Pulmonary artery endothelial cell (primary cell): ENCODE measurements at places on chromosomes 4 and X.
A peak's percentile ranks its signal among the peaks of the same experiment; 100 is the strongest.

DNA sequence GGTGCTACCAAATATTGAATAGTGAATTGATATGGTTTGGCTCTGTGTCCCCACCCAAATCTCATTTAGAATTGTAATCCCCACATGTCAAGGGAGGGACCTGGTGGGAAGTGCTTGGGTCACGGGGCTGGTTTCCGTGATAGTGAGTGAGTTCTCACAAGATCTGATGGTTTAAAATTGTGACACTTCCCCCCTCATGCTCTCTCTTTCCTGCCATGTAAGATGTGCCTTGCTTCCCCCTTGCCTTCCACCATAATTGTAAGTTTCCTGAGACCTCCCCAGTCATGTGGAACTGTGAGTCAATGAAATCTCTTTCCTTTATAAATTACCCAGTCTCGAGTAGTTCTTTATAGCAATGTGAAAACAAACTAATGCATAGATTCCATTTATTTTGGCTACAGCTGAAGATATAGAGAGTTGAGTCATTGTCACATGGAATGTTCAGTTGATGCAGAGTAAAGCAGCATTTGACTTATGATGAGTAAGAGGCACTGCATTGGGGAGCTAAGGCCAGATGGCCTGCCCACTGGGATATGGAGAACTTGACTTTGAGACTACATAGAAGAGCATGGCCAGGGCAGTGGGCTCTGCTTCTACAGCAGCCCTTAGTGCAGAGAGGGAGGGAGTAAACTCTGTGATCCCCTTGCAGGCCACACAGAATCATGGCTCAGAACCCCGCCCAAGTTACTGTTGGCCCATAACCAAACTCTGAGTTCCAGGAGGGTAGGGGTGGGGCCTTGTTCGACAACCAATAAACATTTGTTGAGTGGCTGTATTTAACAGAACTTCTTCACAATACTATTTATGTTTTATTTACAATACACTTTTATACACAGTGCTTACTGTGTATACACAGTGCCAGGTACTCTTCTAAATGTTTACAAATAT lies 34.2 kb downstream of the RAI2 start:
- DNase-seq, result no peak

- DNase-seq, result no peak
Observed at GRCh38 chrX:133868682-133869081, 116.7 kb downstream of the GPC3 start.

GRCh38 chr4:101299021-101299420 lies 48.3 kb downstream of the PPP3CA start:
- DNase-seq, result no peak

GRCh38 chrX:145532176-145532780 lies 285.0 kb downstream of the SPANXN1 start:
- DNase-seq, result no peak

- DNase-seq, result no peak
Observed at GRCh38 chr4:94595880-94596483, 144.2 kb downstream of the PDLIM5 start.

- no peak for DNase-seq
Observed at GRCh38 chr4:64503416-64503815, 94.2 kb upstream of the TECRL start.

- no peak for DNase-seq
Observed at GRCh38 chrX:55648434-55648833, 25.2 kb downstream of the FOXR2 start.

GRCh38 chr4:146507632-146508031 lies 14.1 kb downstream of the SLC10A7 start:
- DNase-seq, result no peak

DNA sequence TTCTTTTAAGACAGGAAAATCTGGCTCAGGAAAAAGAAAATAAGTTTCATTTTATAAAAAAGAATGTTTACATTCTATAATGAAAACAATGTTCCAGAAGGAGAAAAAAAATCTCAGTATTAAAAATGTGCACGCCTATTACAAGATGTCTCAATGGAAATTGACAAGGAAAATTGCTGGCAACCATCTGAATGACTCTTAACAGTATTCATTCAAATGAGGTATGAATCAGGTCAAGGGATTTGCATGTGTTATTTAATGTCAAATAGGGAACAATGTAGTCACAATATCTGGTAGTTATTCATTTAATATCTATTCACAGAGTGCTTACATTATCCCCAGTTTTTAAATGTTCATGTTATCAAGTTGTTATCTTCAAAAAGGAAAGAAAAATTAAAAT lies 208.4 kb upstream of the TRAM1L1 start:
- no peak for DNase-seq

DNA sequence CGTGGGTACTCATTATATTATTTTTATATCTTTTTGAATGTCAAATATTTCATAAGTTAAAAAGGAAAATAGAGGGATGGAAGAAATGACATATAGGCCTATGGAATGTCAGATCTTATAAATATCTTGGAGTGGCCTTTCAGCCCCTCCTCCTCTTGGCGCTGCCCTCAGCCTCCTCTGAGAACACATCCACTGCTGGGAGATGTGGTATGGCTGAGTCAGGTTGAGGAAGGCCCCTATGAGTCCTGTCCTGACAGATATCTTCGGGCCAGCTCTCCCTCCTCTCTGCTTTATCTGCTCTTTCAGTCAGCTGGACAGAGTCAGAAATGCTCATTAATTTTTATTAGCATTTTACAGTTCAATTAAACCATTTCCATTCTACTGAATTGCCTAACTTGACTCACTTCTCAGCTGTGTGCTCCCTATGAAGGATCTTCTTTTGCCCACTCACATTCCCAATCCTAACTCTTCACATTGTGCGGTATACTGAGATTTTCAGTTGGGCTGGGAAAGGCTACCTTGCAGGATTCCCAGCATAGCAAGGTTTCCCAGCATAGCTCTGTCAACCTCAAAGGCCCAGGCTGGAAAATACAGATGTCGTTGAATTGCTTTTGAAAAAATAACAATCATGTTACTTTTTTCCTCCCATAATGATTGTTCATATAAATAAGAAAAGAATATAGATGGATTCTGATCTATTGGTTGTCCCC lies 128.0 kb downstream of the ARHGEF9 start:
- DNase-seq, result no peak

DNA sequence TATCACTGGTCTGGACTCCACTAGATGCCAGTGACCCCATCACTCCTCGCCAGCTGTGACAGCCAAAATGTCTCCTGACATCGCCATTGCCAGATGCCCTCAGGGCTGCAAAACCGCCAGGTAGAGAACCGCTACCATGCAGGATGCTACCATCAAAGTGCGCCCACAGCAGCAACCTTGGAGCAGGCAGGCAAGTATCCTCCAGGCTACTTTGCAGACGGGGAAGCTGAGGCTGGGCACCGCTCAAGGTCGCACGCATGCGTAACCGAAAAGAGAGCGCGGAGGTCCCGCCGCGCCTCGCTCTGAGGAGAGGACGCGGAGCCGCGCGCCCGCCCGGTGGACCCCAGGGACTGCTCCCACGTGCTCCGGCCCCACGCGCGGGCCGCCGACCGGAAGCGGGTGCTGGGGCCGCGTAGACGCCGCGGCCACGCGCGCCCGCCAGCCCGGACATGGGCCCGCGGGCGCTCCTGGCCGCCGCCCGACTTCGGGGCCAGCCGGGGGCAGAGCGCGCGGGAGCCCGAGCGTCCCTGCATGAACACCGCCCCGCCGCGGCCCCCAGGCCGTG lies at the start of gene STS:
TSS of gene STS (plus strand) at position 300 of the 565 bp plus-strand sequence. CDS start 105,488 bp downstream, outside the sequence.
- DNase-seq, result no peak

DNA sequence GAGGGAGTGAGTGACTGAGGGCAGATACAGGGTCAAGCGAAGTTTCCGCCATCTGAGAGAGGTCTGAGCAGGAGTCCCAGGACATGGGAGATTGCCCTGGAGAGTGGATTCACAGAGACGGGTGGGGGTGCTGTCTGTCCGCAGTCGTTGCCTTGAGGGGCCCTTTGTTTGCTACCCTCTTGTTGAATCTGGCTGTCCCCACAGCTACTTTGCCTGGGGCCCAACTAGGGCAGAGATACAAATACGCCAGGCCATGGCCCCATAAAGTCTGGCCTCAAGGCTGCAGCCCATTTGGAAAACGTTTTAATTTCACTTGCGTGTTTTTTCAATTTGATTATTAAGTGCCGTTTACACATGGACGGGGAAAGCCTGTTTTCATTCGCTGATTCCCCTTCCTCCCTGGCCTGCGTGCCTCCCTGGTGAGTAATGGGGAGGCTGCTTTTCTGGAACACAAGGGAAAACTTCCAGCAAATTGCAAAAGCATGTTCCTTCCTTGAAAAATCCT lies 134.4 kb downstream of the SMIM20 start:
- peak; percentile 45 for DNase-seq

- no peak for DNase-seq
Observed at GRCh38 chr4:82753725-82754410, 44.7 kb downstream of the SCD5 start.

DNA sequence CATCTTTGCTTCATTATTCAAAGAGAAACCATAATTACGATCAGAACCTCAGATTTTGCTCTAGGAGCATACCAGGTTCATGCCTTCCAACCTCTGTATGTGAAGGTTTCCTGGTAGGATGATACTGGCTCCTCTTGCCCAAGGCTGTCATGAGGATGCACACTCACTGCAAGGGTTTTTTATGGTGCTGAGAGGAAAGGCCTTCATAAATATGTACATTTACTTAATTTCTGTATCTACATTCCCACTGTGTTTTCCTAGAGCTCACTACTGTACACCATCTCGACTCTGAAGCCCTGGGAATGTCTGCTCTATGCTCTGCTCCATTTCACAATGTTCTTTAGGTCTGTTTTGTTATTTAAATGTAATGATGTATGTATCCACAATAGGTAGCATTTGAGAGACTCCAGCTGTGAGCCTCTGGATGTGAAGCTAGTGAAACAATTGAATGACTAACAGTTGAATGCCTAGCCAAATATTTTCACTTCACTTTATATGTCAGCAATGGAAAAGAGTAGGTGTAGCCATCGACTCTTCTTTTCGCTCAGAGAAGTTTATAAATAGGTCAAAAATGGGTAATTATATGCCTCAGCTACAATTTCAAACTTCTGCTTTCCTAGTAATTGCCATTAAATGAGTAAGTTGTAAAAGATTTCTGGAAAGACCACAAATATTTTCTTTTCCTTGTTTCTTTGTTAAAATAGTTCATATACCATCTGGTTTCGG lies 228.0 kb downstream of the PALLD start:
- no peak for DNase-seq

- no peak for DNase-seq
Observed at GRCh38 chr4:77590482-77590881, 15.1 kb upstream of the CXCL13 start.

DNA sequence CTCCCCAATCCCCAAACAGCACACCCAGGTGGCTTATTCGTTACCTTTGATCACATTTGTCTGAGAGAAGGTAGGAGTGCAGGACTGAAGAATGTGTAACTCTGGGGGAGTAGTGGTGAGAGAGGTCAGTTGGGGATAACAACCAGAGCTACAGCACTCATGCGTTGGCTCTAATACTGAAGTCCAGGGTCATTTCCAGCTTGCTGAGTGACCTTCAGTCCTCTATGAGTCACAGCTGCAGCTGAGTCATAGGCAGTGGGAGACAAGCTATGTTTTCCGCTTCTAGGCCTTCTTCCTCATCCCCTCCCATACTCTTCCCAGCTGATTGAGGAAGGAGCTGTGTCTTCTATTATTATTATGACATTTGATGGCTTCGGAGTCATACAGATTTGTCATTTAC lies 31.6 kb upstream of the CT47C1 start:
- DNase-seq, result peak; percentile 62

DNA sequence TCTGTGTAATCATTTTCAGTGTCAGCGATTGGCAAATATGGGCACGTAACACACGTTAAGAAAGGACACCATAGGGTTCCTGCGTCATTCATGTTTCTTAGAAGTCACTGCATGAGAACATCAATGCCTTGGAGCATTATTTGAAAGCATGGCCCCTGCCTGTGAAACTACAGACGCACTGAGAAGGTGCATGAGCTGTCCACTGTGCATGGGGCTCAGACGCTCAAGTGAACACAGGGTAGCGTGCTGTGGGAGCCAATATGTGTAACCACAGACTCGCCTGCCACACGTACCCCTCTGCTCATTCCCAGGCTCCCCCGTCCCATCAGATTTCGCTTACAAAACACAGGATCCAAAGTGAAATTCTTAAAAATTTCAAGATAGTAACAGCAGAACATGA lies 6.5 kb downstream of the PPP2R2C start:
- DNase-seq, result no peak

GRCh38 chrX:19370061-19370460 lies 26.3 kb downstream of the PDHA1 start:
- no peak for DNase-seq

- no peak for DNase-seq
Observed at GRCh38 chr4:132998585-132999230, 150.4 kb upstream of the PCDH10 start.

DNA sequence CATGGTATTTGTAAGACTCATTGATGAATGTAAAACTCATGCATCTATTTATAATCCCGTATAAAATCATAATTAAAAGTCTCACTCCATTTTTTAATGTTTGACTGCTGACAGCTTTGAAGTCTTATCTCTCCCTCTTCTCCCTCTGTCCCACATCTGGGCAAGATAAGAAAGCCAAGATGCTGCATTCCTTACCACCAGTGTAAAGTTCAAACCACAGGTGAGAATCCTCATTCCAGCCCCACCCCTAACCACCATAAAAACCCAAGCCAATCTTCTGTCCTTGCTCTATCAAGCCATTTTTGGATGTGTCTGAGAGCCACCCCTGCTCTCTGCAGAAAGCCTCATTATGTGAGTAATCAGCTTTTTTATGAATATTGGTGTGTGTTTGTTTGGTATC lies 59.3 kb upstream of the MAGED1 start:
- DNase-seq, result no peak

DNA sequence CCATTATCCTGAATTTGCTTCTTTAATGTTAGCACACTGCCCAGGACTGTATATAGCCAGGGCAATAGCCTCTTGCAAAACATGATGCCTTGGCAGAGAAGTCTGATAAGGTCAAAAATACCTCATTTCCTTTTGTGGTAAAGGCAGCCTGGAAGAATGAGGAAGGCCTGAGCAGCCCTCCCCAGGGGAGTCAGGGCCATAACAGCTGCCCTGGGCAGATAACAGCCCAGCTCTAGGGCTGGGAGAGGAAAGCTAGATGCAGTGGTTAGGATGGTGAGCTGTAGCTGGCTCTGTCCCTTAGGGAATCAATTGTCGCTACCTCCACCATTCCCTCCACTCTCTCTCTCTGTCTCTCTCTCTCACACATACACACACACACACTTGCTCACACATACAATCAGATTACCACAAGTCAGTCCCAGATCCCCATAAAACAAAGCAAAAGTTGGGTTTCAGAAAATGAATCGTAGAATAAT lies 29.2 kb downstream of the EFHC2 start:
- DNase-seq, result no peak

DNA sequence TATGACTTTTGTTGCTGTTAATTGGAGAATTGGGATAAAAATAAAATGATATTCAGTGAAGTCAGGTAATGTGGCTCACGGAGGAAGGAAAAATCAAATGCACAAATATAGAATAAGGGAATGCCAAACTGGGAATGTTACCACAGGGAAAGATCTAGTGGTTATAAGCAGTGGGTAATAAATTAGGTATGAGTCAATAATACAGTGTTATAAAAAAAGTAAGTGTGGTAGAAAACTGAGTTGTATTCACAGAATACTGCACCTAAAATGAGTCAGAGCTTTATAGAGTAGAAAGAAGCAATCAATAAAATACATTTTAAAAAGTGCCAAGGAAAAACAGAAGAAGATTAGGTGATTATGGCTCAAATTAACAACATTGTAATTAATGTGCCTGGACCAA lies 34.5 kb downstream of the INTS12 start:
- no peak for DNase-seq
